ENCODE measurements at places on chromosomes 16 and 17. TPM values are rescaled to one million over a fixed set of nuclear protein-coding genes. Genes with fewer than 3 reads are reported as not detected.

Gene KRTAP17-1
- not detected for total RNA-seq

Gene CEP295NL
- 6.2 TPM for total RNA-seq

Gene ZNF750
- not detected for total RNA-seq

Gene CRYM
- 0.24 TPM for total RNA-seq

Gene KRT12
- not detected for total RNA-seq

Gene FBXO39
- total RNA-seq = 0.97 TPM

Gene ABCA10
- total RNA-seq = 5.0 TPM

Gene LRRC37A
- total RNA-seq = 0.73 TPM

Gene PDE6G
- not detected for total RNA-seq

Gene TEX19
- not detected for total RNA-seq

Gene CHST4
- total RNA-seq = not detected

Gene TENT4B
- 13.5 TPM for total RNA-seq

Gene GNAO1
- 0.12 TPM for total RNA-seq

Gene SMG6
- total RNA-seq = 38.7 TPM

Gene NEURL4
- 16.2 TPM for total RNA-seq

Gene SKAP1
- total RNA-seq = not detected

Gene C16orf86
- total RNA-seq = 12.5 TPM

Gene LPCAT2
- 29.1 TPM for total RNA-seq

Gene CD300LB
- total RNA-seq = not detected

Gene PIRT
- not detected for total RNA-seq

Gene SPNS3
- total RNA-seq = not detected

Gene SLFN12
- 24.5 TPM for total RNA-seq

Gene ITGB4
- 39.8 TPM for total RNA-seq

Gene CES3
- 0.16 TPM for total RNA-seq

Gene TNP2
- not detected for total RNA-seq

Gene LIMD2
- total RNA-seq = 6.8 TPM

Gene VAT1L
- 1.5 TPM for total RNA-seq

Gene ITGAD
- total RNA-seq = not detected

Gene SNX11
- total RNA-seq = 13.0 TPM

Gene CDRT4
- total RNA-seq = 1.5 TPM

Gene ABCC12
- 0.16 TPM for total RNA-seq

Gene GLYR1
- total RNA-seq = 43.4 TPM

Gene PLD2
- 24.3 TPM for total RNA-seq

Measured in hair follicle dermal papilla cell (primary cell).